ENCODE measurements at places on chromosomes 7 and 10.
A peak's percentile ranks its signal among the peaks of the same experiment; 100 is the strongest.

GRCh38 chr10:76998451-76998850, 639.2 kb downstream of the KCNMA1 start:
- DNase-seq = no peak

DNA sequence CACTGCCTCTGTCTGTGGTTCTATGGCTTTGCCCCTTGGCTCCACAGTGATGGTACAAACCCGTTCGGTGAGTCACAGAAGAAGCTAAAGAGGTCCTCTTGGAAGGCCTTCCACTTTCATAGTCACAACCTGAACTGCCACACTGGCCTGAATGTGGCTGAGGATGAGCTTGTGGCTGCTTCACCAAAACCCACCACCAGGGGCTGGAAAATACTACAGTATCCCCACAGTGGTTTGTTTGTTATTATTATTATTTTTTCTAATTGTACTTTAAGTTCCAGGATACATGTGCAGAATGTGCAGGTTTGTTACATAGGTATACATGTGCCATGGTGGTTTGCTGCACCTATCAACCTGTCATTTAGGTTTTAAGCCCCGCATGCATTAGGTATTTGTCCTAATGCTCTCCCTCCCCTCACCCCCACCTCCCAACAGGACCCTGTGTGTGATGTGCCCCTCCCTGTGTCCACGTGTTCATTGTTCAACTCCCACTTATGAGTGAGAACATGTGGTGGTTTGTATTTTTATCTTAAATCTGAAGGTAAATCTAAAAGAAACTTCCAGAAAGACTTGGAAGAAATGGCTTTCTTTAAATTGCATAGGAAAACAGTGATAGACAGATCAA, 160.8 kb upstream of the NPSR1 start:
- no peak for DNase-seq

DNA sequence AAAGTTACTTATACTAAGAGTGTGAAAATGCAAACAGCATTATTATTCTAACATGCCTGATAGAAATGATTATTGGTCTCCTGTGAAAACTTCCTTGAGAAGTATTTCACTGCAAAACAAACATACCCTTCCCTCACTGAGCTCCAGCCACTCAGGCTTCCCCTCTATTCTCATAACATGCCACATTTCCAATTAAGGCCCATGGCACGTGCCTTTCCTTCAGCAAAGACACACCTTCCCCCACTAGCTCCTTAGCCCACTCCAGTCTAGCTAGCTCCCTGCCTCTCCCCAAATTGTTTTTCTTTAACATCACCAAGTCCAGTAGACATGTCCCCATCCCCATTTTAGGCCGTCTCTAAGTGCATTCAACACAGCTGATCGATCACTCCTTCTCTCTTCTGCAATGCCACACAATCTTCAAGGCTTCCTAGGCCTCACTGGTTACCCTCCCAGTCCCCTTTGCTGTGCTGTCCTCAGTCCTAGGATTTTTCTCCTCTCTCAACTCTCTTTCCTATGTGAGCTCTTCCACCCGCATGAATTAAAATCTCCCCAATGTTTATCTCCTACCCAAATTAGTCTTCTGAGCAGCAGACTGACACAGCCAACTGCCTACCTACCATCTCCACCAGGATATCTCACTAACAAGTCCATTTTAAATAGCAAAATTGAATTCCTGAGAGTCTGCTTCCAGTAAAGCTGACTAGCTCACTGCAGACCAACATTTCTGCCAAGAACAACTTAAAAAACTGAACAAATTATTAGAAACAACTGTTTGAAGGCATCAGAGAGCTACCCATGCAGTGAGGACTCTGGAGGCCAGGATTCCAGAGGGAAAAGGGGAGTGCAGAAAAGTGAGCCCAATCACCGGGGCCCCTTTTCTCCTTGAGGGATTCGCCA, 11.9 kb downstream of the CYTH3 start:
- no peak for DNase-seq

DNA sequence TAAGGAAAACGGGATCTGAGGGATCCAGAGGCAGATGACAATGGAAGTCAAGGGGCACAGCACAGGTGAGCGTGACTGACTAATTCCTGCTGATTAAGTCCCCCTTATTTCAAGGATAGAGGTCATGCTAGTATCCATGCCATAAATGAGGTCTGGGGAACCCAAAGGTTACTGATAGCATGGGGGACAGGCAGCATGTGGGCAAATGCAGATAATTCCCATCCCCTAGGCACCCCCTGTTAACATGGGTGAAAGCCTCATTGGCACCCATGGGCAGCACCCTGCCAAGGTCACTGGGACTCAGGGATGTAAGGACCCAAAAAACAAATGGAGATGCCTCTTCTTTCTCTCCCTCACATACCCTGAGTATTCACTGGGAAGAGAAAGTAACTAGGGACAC, 139.7 kb downstream of the WDR11 start:
- DNase-seq = no peak

- peak; percentile 6 for DNase-seq
Measured at GRCh38 chr7:73904219-73905137, 43.5 kb downstream of the TMEM270 start.

DNA sequence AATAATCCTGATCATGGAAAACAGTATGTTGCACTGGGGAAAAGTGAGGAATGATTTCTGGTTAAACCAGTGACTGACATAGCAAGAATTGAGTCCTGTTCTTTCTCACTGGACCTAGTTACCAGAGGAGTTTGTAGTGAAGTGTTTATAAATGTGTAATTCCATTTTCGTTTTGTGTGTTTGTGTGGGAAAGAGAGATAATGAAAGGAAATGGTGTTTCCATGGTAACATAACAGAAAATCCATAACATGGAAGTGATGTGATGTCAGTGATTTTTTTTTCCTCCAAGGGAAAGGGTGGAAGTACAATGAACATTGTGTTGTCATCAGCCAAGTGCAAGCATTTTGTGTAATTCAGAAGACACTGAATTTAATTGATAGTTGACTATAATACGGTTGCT, 283.9 kb downstream of the PLXDC2 start:
- DNase-seq = no peak

GRCh38 chr10:97774811-97775294, 3.1 kb upstream of the SFRP5 start:
- DNase-seq = no peak

GRCh38 chr10:89518876-89519842, 16.2 kb downstream of the SLC16A12 start:
- no peak for DNase-seq
